GM23338 (cell line): ENCODE measurements at places on chromosomes 1 and 21.

DNA sequence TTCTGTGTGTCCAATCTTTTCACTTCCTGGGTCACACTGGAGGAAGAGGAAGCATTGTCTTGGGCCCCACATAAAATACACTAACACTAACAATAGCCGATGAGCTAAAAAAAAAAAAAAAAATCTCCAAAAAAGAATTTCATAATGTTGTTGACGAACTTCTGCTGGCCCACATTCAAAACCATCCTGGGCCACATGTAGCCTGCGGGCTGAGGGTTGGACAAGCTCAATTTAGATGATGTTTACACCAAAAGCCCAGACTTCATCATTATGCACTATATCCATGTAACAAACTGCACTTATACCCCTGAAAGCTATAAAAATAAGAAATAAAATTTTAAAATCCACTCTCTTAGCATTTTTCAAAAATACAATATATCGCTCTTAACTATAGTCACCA lies 187.8 kb upstream of the PTBP2 start:
- DNase-seq: no peak

DNA sequence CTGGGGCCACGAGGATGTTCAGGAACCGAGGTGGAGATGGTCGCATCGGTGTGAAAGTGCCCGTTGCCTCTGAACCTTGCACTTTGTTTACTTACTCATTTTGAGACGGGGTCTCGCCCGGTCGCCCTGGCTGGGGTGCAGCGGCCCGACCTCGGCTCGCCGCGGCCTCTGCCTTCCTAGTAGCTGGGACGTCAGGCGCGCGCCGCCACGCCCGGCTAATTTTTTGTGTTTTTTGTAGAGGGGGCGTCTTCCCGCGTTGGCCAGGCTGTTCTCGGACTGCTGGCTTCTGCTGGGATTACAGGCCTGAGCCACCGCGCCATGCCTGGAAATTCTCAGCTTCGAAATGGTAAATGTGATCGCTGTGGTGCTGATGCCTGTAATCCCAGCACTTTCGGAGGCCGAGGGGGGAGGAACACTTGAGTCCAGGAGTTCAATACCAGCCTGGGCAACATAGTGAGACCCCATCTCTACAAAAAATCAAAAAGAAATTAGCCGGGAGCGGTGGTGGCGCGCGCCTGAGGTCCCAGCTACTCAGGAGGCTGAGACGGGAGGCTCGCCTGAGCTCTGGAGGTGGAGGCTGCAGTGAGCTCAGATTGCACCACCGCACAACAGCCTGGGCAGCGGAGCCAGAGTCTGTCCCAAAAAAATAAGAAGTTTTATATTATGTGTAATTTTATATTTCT lies 684 bp upstream of the MRPL20 start:
- DNase-seq: peak; percentile 41

DNA sequence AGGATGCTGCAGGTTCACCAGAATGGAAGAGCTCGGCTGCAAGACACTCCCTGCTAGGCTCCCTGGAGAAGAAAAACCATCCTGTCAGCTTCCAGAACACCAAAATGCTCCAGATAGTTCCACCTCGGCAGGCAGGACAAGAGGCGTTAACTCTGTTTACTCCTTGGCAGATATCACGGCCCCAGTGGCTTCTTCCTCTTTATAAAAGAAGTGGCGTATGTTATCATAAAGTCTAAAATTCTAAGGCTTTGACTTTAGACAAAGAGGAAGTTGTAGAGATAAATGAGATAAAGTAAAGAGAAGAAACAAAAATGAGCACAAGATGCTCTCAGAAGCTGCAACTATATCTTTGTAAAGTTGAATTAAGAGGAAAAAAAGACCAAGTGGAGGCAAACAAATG lies 24.3 kb upstream of the MTF1 start:
- no peak for DNase-seq

DNA sequence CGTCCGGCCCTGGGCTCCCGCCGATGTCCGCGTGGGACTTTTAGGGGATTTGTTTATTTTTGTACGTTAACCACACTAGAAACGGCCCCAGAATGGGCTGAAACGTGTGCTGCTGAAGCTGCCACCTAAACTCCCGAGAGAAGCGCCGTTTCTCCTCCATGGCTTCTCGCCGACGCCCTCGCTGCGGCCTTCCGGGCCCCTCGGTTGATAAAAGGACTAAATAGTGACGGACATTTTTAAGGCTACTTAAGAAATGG lies 678 bp upstream of the PTTG1IP start:
- no peak for DNase-seq

GRCh38 chr1:231428377-231428776 lies 6.3 kb upstream of the EGLN1 start:
- DNase-seq: no peak

DNA sequence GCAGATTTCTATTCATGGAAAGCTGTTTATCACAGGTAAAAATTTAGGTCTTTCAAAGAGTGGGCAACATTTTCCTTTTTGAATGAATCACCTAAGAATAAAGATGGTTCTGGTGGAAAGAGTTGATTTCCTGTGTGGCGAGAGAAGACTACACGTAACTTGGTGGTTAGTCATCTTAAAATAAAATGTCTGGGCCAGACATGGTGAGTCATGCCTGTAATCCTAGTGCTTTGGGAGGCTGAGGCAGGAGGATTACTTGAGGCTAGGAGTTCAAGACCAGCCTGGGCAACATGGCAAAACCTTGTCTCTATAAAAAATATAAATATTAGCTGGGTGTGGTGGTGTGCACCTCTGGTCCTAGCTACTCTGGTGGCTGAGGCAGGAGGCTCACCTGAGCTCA lies 65.7 kb downstream of the DISP1 start:
- no peak for DNase-seq

DNA sequence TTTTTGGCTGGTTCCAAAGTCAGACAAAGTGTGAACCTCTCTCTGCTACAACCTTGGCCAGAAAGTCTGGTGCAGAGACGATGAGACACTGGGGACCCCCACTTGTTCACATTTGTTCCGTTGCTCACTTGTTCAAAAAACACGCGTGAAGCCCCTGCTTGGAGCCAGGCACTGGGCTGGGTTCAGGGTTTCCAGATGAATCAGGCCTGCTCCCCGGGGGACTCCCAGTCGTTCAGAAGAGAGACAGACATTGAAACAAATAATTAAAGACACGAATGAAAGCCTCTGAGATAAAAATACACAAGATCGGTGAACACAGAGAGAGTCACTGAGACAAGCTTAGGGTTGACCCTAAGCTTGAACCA lies 101.5 kb upstream of the RUNX3 start:
- no peak for DNase-seq

DNA sequence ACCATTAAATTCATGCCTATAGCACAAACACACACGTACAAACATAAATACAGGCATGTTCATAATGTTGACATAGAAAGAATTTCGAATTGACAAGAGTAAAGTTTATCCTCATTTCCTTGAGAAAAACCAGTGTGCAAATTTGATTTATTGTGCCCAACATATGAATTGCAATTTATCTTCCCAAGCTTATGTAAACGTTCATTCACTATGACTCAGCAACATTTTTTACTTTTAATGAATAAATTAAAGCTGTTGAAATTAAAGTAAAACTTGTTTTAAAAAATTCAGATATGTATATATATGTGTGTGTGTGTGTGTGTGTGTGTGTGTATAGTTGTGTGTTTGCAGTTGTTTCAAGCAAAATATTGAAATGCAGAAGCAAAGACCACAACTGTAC lies 1067.9 kb downstream of the BRINP3 start:
- no peak for DNase-seq

DNA sequence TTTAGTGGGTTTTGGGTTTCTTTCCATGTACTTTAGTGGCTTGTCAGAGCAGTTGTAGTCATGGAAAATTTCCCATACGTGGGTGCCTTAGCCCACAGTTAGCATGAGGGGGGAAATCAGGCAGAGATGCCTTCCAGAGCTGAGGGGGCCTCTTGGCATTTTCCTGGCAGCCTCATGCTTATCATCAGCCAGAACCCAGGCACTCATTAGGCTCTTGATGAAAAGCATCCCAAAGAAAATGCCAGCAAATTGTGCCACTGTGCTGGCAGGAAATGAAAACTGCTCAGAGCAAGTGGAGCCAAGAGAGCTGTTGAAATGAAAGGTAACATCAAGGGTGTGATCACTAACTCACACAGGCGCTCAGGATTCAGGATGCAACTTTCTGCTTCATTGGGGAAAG lies 128.0 kb downstream of the TNNI3K start:
- DNase-seq: no peak

DNA sequence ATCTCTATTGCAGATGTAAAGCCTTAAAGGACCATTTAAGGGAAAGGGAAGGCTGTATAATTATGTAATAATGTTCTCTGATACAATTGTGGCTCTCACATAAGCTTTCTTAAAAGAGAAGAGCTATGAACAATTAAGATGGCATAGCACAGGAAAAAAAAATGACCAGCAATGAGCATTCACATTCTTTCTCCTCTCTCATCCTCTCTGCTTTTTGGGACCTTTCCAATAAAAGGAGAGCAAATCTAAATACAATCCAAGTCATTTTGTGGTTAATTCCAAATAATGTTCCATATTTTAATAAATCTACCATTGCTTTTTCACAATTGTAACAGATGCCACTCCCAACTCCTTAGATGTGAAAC lies 23.5 kb downstream of the SMYD3 start:
- no peak for DNase-seq

GRCh38 chr1:219279017-219279770 lies 105.5 kb downstream of the LYPLAL1 start:
- DNase-seq: no peak

- DNase-seq: peak; percentile 44
These were observed 23.3 kb downstream of the RIMKLA start for GRCh38 chr1:42403880-42404400.

DNA sequence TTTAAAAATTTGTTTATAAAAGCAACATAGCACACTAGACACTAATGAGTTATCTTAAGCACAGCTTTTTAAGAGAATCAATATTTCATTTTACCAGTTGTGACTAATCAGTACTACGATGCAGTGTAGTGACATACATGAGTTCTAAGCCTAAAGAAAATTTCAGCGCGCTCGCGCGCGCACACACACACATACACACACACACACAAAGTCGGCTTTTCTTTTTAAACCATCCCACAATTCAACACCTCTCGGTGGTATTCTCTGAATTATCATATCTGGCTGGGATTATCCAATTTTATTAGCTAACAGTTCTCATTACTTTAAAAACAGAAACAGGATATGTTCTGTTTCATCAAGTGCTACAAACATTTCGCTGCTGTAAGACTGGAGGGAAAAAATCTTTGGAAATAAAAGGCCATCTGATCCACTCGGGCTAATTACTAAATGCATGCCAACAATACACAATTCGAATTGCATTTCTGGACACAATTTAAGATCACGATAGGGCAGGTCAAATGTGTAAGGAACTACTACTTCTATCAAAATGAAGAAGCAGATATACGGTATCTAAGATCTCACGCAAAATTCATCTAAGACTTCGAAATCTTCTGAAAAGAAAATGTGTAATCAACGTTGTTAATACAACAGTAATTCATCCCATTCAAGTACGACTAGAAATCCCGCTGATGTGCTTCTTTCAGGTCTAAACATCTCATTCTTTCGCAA lies 1.2 kb downstream of the TUT4 start:
- DNase-seq: peak; percentile 39

DNA sequence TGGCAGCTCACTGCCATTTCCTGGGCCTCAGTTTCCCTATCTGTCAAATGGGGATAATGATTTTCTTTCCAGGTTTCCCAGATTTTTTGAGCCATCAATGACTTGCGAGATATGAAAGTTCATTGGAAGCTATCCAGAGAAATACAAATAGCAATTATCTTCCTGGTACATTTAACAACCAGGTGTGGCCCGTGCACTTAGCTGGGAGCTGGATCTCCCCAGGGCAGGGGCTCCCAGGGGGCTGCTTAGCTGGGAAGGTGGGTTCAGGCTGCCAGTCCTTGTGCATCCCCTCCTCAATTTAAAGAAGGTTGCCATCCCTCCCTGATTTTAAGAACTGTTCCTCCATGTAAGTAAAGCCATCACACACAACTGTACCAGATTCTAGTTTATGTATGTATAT lies 3.6 kb upstream of the TMEM54 start:
- no peak for DNase-seq

- peak; percentile 89 for DNase-seq
These were observed at the start of gene FHL3 for GRCh38 chr1:38005195-38006007. TSS of gene FHL3 (minus strand) at chr1:38005514. CDS start at chr1:37999412, 6,102 bp downstream.

DNA sequence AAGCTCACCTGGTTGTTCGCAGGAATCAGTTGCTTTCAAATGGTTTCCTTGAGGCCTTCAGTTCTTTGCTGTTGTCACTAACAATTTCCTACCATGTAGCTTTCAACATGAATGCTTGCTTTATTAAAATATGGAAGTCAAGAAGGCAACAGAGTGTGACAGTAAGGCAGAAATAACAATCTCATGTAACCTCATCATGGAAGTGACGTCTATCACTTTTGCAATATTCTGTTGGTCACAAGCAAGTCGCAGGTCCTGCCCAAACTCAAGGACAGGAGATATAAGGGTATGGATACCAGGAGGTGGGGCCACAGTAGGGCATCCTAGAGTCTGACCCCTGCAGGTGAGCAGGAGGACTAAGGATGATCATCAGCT lies 296.8 kb upstream of the ZP4 start:
- no peak for DNase-seq

GRCh38 chr1:158374860-158375259 lies 21.2 kb downstream of the CD1E start:
- no peak for DNase-seq

DNA sequence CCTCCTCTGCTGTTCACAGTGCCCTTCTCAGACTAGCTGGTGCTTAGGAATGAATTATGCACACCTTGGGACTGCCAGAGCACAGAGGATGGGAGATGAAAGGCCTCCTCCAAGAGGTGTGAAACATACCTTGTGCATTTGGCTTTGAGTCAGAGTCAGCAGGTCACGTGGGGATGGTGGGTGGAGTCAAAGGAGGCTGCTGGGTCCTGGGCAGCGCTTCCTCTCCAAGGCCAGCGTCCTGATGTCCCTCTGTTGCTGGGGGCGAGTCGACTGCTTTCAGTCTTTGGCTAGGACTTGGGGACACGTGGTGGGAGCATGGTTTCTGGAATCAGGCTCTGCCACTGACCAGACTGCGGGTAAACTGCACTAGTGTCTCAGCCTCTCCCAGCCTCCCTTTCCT lies 91.2 kb downstream of the AJAP1 start:
- DNase-seq: no peak

DNA sequence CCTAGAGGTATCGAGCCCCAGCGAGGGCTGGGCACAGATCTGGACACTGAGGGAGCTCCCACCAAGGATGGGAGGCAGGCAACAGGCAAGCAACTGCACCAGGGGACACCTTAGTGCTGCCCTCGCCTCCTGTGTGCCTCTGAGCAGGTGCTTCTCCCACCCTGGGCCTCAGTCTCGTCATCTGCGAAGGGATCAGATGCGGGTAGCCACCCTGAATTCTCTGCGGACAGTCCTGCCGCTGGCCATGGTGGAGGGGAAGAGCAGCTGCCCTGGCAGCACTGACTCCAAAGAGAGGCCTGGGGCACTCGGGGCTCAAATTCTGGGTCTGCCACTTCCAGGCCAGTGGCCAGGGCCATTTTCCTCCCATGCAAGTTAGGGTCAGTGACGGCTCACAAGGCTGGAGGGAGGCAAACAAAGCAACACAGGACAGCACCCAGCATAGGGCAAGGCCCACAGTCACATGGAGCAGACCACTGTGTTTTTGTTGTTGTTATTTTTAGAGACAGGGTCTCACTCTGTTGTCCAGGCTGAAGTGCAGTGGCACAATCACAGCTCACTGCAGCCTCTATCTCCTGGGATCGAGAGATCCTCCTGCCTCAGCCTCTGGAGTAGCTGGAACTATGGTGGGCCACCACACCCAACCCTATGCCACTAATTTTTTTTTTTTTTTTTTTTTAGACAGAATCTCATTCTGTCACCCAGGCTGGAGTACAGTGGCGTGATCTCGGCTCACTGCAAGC lies 7.1 kb upstream of the SDC3 start:
- no peak for DNase-seq

- no peak for DNase-seq
These were observed 136.9 kb upstream of the BMP8A start for GRCh38 chr1:39354572-39354971.

- DNase-seq: no peak
These were observed 298.2 kb upstream of the ESRRG start for GRCh38 chr1:217021400-217021799.
